ENCODE measurements at places on chromosomes 7 and 10.

DNA sequence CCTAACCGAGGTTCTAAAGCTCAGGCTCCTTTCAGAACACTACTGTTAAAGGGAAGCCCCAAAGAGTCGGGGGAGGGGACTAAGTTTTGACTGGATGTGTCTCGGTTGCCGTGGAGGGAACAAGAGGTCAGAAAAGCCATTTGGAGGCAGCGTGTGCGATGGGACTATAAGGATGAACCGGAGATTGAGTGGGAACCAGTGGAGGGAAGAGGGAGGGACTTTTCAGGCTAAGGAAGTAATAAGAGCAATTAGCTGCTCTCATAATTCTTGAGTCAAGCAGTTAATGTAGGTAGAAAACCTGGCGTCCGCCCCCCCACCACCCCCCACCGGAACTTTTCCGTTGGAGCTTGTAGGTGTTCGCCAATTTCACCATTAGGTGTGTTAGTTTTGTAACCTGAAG is 491 bp upstream of the AKAP9 start:
- no peak for DNase-seq

- DNase-seq, result peak; percentile 23
These were observed 233.1 kb downstream of the PLXNA4 start for GRCh38 chr7:132343199-132343598.

DNA sequence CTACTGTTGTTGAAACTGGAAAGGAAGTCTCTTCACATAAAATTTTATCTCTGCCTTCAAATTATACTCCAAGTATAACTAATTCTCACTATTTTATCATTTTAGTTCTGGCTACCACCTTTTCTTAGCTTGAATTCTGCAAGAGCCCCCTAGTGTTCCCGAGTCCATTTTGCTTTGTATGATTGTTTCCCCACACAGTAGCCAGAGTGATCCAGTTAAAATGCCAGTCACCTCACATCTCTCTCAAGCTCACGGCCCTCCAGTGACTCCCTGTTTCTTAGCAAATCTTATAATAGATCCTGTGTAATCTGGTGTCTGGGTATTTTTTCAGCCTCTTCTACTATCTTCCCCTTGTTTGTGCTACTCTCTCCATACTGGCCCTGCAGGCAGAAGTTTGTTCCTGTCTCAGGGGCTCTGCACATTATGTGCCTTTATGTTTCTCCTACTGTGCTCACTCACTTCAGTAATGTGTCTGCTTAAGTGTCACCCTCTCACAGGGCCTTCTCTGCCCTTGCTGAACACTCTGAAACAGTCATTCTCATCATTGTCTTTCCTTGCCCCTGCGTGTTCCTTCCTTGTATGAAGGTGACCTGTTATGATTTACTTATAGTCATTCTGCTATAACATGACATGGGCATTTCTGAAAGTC is 8.9 kb downstream of the WAC start:
- no peak for DNase-seq

DNA sequence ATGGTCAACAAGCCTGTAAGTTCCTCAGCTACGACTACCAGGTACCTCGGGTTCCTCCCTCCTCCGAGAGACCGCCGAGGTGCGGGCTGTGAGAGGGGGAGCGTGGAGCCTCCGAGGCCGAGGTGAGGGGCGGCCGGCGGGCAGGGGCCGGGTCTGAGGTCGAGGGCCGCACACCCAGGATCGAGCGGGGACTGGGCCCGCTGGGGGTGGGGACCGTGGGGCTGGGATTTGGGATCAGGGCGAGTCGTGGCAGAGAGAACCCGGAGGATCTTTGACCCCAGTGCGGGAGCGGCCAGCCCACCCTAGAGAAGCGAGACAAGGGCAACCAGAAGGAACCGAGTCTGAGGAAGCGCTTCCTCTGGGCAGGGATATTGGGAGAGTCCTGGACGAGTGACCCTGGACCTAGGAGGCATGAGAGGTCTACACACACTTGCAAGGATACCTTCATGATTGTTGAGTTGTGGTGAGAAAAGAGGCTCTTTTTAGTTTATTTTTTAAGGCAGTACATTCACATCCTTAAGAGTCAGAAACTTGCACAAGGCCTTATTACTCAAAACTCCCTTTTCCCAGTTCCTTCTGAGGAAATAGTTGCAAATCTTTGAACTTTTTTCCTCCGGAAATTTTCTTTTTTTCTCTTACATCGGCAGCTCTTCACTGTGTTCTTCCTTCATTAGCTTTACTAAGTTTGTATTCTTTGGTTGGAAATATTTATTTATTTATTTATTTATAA is 395 bp downstream of the ZNF487 start:
- no peak for DNase-seq

DNA sequence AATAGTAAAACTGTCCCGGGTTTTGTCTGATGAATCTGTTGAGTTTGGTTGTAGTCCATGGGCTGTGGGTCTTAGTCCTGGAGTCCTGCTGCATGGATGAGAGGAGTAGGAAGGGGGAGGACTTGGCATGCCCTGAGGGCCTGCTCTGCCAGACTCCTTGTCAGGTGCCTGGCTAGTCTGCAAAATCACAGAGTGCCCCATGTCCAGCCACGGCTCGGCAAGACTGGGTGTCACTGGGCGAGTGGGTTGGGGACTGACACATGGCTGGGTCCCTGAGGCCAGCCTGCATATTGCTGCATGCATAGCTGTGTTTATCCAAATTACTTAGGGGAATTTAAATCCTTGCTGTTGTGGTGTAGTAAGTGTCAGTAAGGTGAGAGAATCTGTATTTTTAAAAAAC is 9.7 kb downstream of the MINDY4 start:
- no peak for DNase-seq

DNA sequence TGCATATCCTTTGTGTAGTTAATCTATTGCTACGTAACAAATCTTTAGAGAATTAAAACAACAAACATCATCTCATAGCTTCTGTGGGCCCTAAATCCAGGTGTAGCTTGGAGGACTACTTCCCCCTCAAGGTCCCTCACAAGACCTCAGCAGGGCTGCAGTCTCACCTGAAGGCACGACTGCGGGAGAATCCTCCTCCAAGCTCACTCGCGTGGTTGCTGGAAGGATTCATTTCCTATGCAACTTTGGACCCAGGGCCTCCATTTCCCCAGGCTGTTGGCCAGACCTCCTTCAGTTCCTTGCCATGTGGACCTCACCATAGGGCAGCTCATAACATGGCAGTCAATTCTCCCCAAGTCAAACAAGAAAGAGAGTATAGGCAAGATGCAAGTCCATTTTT is 140.4 kb downstream of the OAT start:
- DNase-seq, result no peak

DNA sequence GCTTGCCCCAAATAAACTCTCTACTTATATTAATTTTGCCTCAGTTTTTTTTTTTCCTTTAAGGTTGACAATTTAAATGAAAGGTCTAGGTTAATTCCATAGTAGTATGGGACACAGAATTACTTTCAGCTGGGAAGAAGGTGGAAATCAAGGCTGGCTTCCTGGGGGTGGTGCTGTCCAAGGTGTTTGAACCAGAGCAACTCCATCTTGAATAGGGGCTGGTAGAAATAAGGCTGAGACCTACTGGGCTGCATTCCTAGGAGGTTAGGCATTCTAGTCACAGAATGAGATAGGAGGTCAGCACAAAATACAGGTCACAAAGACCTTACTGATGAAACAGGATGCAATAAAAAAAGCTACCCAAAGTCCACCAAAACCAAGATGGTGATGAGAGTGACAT is 1190.8 kb upstream of the AUTS2 start:
- DNase-seq, result no peak

DNA sequence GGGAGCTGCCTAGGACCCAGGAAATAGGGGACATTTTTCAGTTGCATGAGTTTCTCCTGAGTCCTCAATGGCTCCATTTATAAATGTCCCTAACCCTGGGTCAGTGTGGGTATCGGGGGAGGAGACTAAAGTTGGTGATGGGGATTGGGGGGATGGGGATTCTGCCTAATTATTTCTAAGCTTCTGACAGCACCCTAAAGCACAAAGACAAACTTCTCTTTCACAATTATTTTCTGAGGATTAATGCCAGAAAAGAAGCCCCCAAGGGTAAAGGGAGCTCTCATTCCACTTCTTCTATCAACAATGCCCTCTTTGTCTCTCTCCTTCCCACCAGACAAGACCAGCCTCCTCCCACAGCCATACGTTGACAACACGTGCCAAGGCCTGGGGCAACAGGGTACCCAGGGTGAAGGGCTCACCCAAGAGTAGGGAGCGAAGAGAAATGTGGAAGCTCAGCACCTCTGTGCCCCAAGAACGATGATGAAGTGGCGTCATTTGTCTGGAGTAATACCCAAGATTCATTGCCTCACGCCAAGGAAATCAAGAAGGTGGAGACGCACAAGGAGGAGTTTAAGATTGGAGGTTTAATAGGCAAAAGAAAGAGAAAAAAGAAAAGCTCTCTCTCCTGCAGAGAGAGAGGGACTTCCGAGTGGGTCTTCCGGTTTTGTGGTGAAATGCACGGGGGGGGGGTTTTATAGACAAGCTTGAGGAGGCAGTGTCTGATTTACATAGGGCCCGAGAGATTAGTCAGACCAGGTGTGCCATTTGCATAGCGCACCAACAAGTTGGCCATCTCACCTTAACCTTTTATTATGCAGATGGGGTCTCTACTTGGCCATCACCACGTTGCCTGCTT is 14.4 kb upstream of the GJC3 start:
- DNase-seq, result no peak

DNA sequence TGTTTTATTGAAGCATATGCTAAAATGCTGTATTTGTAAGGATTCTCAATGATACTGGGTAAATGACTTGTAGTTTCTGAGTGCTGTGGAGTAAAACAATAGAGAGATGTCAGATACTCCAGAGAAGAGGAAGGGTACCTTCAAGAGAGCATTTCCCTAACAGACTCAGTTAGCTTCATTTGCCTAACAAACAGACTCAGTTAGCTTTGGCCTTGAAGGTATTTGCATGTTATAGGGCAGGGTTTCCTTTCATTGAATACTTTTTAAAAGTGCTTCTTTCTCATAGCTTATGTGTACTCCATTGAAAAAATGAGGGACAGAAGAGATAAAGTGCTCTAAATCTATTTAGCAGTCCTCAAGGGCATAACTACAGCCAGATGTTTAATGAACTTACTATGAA is 101.8 kb downstream of the CHN2 start:
- no peak for DNase-seq

GRCh38 chr7:4797858-4798705 is 22.7 kb downstream of the AP5Z1 start:
- peak; percentile 20 for DNase-seq

DNA sequence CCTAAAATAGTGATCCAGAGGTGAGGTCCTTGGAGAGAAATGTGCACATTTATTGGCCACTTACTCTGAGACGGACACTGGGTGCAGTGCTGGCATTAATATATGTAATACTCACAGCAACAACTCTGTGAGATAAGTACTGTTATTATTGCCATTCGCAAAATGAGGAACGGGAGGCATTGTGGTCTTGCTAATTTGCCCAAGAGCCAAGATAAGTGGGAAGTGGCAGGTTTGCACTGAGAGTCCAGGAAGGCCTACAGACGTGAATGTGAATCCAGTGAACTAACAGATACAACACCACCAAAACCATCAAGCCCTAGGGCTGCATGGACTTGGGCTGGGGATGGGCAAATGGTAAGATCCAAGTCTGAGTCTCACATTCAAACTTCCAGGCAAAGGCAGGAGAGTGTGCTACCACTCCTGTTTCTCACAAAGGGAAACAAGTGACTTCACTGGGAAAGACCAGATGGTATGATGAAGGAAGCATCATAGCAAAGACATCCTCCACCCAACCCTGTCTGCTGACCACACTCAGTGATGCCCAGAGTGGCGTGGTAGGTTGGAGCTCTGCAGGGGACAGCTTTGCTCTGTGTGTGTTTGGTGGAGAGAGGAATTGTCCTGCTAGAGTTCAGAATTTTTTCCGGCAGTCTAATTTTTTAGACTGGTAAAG is 19.2 kb downstream of the TMEM273 start:
- DNase-seq, result no peak

GRCh38 chr7:91946549-91946948 is 5.9 kb downstream of the AKAP9 start:
- no peak for DNase-seq
